Daoy (cell line): ENCODE measurements at places on chromosomes 2 and 18. TPM values are rescaled to one million over a fixed set of nuclear protein-coding genes. Genes with fewer than 3 reads are reported as not detected.

- no peak for DNase-seq
Observed at GRCh38 chr2:38515155-38516074, 87.3 kb downstream of the HNRNPLL start.

Gene SCN9A
- total RNA-seq, result 0.29 and 0.54 TPM in 2 replicates

DNA sequence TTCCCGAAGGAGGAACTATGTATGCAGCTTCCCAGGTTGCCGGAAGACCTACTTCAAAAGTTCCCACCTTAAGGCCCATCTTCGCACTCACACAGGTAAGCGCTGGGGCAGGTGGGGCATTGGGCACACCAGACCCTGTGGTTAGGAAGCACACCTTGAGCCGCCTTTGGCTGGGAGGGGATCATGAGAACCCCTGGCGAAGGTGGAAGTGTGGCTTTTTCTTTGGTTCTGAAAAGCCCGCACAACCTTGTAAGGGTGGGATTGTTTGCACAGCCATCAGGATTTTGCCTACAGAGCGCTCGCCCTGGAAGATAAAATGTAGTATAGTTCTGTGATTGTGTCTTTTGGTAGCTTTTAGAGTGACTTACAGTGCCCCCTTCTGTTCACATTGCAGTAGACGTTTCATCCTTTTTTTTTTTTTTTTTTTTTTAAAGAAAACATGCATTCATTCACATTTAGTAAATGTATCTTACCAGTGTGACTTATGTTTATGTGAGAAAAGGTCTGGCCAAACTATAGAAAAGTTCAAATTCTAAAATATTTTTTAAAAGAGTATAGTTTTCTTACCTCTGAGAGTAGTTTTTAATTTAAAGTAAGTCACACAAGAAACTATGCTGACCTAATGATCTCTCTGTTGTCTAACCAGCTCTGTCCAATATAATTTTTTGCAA, 5.3 kb downstream of the KLF11 start:
- peak; percentile 46 for DNase-seq

Gene GALNT5
- total RNA-seq, result under 0.01 and 0.03 TPM in 2 replicates

- no peak for DNase-seq
Observed at GRCh38 chr18:56659111-56659510, 8.0 kb downstream of the WDR7 start.

GRCh38 chr2:229226382-229226781, 44.7 kb downstream of the PID1 start:
- no peak for DNase-seq
